Ureter (tissue), 1 donor: ENCODE measurements at places on chromosomes 7 and 10. TPM values are rescaled to one million over a fixed set of nuclear protein-coding genes. Genes with fewer than 3 reads are reported as not detected.

MRPS16 gene
- total RNA-seq: 84.2 TPM

XRCC2 gene
- total RNA-seq: 0.96 TPM

- no peak for DNase-seq
These were observed 42.3 kb upstream of the SP8 start for GRCh38 chr7:20828947-20829346.

GRCh38 chr7:35450456-35451214 is 196.7 kb upstream of the TBX20 start:
- no peak for DNase-seq

DNA sequence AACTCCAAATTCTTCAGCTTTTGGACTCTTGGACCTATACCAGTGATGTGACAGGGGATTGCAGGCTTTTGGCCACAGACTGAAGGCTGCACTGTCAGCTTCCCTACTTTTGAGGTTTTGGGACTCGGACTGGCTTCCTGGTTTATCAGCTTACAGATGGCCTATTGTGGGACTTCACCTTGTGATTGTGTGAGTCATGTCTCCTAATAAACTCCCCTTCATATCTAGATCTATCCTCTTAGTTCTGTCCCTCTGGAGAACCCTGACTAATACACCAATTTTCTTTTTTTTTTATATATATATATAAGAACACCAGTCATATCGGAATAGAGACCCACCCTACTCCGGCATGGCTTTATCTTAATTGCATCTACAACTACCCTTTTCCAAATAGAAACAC is 166.8 kb downstream of the ETV1 start:
- no peak for DNase-seq
